ENCODE measurements at places on chromosomes 16 and 17. TPM values are rescaled to one million over a fixed set of nuclear protein-coding genes. Genes with fewer than 3 reads are reported as not detected.

GRCh38 chr17:6104956-6105648 lies 34.9 kb downstream of the WSCD1 start:
- H3K27ac ChIP-seq: no peak overlapping the region
- no peak overlapping the region for H3K4me3 ChIP-seq
- H3K4me1 ChIP-seq: no peaks in the 10 kb centered on the region

DNA sequence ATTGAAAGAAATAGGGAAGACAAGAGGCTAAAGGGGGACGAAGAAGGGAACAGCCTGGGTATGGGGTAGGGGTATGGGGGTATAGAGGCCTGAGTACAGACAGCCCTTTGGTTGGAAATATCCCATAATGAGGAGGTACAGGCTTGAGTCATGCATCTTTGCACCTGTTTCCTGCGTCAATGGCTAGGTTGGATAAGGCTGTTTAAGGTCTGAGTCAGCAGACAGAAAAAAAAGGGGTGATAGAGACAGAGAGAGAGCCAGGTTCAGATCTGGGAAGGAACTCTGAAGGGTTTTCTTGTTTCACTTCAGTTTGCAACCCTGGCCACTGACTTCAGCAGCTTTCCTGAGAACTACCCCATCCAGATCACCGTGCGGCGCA lies 8.5 kb downstream of the FNDC8 start:
- H3K27me3 ChIP-seq: no peaks in the 10 kb centered on the region
- no peak overlapping the region for H3K27ac ChIP-seq
- no peak overlapping the region for H3K4me3 ChIP-seq
- DNase-seq: no peak
- H3K4me1 ChIP-seq: no peaks in the 10 kb centered on the region
- peaks cover 12% of the 10 kb centered on the region for H3K36me3 ChIP-seq

GRCh38 chr17:9842057-9842758 lies 16.5 kb downstream of the GLP2R start:
- H3K36me3 ChIP-seq: no peaks in the 10 kb centered on the region
- H3K27me3 ChIP-seq: no peaks in the 10 kb centered on the region
- peak overlapping the region; percentile 36 for H3K27ac ChIP-seq
- peak; percentile 22 for DNase-seq
- H3K4me1 ChIP-seq: no peaks in the 10 kb centered on the region

DNA sequence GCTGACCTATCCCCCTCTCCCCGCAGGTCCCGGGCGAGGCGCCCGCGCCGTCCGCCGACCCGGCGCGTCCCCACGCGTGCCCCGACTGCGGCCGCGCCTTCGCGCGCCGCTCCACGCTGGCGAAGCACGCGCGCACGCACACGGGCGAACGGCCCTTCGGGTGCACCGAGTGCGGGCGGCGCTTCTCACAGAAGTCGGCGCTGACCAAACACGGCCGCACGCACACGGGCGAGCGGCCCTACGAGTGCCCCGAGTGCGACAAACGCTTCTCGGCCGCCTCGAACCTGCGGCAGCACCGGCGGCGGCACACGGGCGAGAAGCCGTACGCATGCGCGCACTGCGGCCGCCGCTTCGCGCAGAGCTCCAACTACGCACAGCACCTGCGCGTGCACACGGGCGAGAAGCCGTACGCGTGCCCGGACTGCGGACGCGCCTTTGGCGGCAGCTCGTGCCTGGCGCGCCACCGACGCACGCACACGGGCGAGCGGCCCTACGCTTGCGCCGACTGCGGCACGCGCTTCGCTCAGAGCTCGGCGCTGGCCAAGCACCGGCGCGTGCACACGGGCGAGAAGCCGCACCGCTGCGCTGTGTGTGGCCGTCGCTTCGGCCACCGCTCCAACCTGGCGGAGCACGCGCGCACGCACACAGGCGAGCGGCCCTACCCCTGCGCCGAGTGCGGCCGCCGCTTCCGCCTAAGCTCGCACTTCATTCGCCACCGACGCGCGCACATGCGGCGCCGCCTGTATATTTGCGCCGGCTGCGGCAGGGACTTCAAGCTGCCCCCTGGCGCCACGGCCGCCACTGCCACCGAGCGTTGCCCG lies 10.3 kb downstream of the ZNF771 start:
- peaks cover 4% of the 10 kb centered on the region for H3K4me1 ChIP-seq
- no peaks in the 10 kb centered on the region for H3K27me3 ChIP-seq
- DNase-seq: peak; percentile 86
- peak overlapping the region; percentile 69 for H3K27ac ChIP-seq

DNA sequence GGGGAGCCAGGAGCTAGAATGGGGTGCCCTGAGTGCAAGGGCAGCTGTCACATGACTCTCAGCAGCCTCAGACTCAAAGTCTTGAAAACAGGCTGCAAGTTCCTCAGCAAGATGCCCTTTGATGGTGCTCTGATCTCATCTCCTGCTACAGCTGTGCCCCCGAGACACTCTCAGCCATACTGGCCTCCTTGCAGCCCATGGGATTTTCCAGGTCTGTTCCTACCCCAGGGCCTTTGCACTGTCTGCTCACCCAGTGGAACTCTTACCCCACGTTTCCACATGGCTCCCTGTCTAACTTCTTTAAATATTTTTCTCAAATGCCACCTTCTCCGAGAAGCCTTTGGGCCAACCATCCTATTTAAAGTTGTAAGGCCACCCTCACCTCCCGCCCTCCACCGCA lies 146.9 kb downstream of the C16orf95 start:
- no peak overlapping the region for H3K4me3 ChIP-seq
- H3K4me1 ChIP-seq: no peaks in the 10 kb centered on the region
- no peaks in the 10 kb centered on the region for H3K27me3 ChIP-seq
- H3K36me3 ChIP-seq: no peaks in the 10 kb centered on the region

DNA sequence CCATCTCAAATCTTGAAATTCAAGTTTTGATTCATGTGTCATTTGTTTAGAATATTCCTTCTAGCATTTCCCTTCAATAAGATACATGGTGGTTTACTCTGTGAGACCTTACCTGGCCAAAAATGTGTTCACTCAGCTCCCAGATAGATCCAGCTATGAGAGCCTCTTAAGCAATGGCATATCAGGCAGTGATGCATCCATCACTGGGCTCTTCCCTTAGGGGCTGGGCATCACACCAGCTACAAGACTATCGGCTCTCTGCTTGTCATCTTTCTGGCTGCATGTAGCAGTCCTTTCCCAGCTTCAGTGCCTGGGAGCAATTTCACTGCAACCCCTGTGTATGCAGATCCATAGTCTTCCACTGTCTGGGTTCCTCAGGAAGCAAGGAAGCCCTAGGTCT lies 40.6 kb downstream of the GOSR1 start:
- no peaks in the 10 kb centered on the region for H3K4me1 ChIP-seq
- H3K36me3 ChIP-seq: peaks cover 21% of the 10 kb centered on the region
- DNase-seq: no peak
- H3K27me3 ChIP-seq: no peaks in the 10 kb centered on the region

DNA sequence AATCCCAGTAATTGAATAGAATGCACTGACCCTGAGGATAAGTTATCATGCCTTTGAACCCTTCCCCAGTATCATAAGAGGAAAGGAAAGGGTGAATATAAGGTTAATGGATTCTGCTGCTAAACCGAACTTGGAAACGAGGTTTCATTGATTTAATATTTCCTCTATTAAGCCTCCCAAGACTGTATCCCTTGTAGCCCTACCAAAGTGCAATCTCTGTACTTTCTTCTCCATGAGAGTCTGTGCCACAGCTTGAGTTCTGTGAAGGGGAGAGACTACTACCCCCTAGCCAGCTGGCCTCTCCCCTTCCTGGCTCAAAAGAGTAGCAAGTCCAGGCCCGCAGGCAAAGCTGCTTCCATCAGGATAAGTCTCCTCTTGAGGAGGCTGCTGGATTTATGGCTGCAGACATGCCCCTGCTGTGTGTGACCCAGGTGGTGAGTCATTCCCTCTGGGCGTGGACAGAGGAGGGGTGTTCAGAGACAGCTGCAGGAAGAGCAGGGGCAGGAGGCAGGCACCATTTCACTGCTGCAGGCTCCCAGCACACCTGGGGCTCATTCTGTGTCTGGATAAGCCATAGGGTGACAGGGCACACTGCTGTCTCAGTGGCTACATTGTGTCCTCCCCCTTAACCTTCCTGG lies 58.4 kb downstream of the TOM1L2 start:
- H3K4me3 ChIP-seq: no peak overlapping the region
- peaks cover 32% of the 10 kb centered on the region for H3K4me1 ChIP-seq
- H3K27ac ChIP-seq: peak overlapping the region; percentile 41
- no peaks in the 10 kb centered on the region for H3K36me3 ChIP-seq

GRCh38 chr16:4488499-4488967 lies 12.3 kb downstream of the HMOX2 start:
- H3K27me3 ChIP-seq: no peaks in the 10 kb centered on the region
- H3K4me1 ChIP-seq: peaks cover 32% of the 10 kb centered on the region
- no peak for DNase-seq
- no peak overlapping the region for H3K4me3 ChIP-seq

GRCh38 chr17:18191967-18192366 lies 8.3 kb downstream of the ALKBH5 start:
- no peaks in the 10 kb centered on the region for H3K27me3 ChIP-seq
- peaks cover 61% of the 10 kb centered on the region for H3K4me1 ChIP-seq
- peak overlapping the region; percentile 72 for H3K27ac ChIP-seq
- H3K36me3 ChIP-seq: peaks cover 15% of the 10 kb centered on the region
- no peak overlapping the region for H3K4me3 ChIP-seq

- no peak for DNase-seq
- H3K36me3 ChIP-seq: peaks cover 14% of the 10 kb centered on the region
- no peaks in the 10 kb centered on the region for H3K27me3 ChIP-seq
- no peaks in the 10 kb centered on the region for H3K4me1 ChIP-seq
Measured at GRCh38 chr17:32485261-32486110, 1.3 kb upstream of the CDK5R1 start.

DNA sequence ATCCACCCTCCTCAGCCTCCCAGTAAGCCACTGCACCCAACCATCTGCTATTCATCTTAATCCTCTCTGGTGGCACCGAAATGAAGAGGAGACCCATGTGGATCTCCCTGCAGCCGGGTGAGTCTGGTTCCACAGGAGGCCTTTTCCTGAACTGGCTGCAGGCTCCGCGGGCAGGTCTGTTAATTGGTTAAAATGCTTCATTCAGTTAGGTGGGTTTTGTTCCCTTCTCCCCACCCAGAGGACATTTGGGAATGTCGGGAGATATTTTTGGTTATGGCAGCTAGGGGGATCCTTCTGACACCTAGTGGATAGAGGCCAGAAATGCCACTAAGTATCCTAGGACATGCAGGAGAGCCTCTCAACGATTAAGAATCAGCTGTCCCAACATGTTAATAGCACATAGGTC lies 16.7 kb downstream of the C16orf54 start:
- H3K27ac ChIP-seq: no peak overlapping the region
- no peak for DNase-seq
- H3K36me3 ChIP-seq: no peaks in the 10 kb centered on the region
- no peaks in the 10 kb centered on the region for H3K4me1 ChIP-seq
- no peaks in the 10 kb centered on the region for H3K27me3 ChIP-seq

DNA sequence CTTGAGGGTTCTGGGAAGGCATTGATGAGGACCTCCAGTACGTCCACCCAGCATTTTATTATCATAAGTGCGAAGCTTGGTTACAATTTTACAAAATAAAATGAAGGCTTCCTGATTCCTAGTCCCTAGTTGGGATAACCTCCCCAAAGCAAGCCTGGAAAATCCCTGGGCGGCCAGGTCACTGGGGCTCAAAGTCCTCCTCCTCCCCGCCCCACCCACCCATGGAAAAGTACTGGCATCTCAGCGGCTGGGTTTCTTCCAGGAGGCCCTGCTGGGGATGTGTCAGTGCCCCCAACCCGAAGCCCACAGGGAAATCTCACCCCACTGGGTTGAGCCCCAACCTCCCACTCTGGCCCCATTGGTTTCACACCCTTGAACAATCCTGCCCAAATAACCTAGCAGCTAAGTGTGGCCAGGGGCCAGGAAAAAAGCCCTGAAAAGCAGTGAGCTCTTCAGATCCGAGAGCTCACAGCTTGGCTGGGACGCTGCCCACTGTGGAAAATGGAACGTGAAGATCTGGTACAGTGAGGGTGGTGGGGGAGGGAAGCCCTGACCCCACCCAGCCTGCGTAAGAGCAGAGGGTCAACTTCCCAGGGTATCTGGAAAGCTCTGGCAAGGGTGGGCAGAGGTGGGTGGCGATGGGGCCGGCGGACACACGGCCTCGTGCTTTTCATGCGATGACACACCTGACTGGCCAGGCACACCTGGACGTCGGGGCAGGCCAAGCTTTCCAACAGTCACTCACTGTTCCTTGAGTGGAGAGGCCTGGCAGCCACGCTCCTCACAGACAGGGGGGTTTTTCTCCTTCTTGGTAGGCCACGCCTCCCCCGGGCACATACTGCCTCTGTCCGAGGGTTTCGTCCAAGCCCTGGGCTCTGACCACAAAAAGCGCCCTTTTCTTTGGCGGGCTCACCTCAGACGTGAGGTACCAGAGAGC lies 324.5 kb downstream of the SOX9 start:
- H3K27ac ChIP-seq: peak overlapping the region; percentile 80
- no peak overlapping the region for H3K4me3 ChIP-seq
- peaks cover 13% of the 10 kb centered on the region for H3K4me1 ChIP-seq
- peak; percentile 96 for DNase-seq

GRCh38 chr17:78724999-78725398 lies 57.1 kb downstream of the CYTH1 start:
- H3K36me3 ChIP-seq: no peaks in the 10 kb centered on the region
- H3K4me3 ChIP-seq: no peak overlapping the region
- H3K27ac ChIP-seq: peak overlapping the region; percentile 67
- DNase-seq: no peak
- H3K4me1 ChIP-seq: peaks cover 70% of the 10 kb centered on the region

DNA sequence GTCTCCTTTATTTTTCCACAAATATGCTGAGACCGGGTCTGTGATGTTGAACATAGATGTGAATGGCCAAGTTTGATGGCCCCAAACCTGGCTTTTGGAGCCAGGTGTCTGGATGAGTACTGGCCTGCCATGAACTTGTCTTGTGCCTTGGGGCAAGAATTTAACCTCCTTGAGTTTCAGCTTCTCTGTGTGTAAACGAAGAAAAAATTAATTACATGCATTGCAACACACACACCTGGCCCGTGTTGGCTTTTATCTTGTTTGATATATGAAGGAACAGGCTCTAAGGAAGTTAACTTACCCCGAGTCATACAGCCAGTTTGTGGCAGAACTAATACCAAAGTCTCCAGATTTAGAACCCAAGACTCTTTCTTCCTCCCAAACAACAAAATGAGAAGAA lies 13.1 kb downstream of the FBXO39 start:
- H3K36me3 ChIP-seq: no peaks in the 10 kb centered on the region
- no peak overlapping the region for H3K4me3 ChIP-seq
- DNase-seq: no peak
- H3K4me1 ChIP-seq: no peaks in the 10 kb centered on the region

Gene PIK3R5
- 3.7 TPM for total RNA-seq

Gene KRTAP1-5
- total RNA-seq: not detected

Gene ABCC3
- total RNA-seq: 189 TPM

Gene SLC5A11
- total RNA-seq: not detected

Gene RNF213
- 107 TPM for total RNA-seq

Gene SKAP1
- total RNA-seq: 0.94 TPM
